ENCODE measurements at places on chromosomes 3 and 15.

- no peak for DNase-seq
Observed at GRCh38 chr15:64224511-64224910, 61.7 kb upstream of the PPIB start.

DNA sequence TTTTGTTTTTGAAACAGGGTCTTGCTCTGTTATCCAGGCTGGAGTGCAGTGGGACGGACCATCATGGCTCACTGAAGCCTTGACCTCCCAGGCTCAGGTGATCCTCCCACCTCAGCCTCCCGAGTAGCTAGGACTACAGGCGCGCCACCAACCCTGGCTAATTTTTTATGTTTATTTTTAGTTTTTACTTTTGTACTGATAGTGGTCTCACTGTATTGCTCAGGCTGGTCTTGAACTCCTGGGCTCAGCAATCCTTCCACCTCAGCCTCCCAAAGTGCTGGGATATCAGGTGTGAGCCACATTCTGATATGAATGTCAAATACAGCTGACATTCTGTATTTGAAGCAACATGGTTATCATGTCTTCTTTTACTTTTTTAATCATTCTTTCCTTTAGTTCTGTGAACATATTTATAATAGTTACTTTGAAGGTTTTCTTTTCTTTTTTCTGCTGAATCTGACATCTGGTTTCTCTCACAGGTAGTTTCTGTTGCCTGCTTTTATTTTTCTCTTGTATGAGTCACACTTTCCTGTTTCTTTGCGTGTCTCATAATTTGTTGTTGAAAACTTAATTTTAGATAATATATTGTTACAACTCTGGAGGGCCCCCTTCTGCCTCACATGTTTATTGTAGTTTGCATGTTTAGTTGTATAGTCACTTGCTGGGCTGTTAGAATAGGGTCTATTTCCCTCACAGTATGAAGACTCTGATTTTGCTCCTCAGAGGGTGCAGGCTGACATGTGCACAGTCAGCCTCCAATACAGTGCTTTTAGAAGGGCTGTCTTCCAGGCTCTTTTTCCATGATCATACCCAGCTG lies 8.4 kb upstream of the CNTN4 start:
- no peak for DNase-seq

DNA sequence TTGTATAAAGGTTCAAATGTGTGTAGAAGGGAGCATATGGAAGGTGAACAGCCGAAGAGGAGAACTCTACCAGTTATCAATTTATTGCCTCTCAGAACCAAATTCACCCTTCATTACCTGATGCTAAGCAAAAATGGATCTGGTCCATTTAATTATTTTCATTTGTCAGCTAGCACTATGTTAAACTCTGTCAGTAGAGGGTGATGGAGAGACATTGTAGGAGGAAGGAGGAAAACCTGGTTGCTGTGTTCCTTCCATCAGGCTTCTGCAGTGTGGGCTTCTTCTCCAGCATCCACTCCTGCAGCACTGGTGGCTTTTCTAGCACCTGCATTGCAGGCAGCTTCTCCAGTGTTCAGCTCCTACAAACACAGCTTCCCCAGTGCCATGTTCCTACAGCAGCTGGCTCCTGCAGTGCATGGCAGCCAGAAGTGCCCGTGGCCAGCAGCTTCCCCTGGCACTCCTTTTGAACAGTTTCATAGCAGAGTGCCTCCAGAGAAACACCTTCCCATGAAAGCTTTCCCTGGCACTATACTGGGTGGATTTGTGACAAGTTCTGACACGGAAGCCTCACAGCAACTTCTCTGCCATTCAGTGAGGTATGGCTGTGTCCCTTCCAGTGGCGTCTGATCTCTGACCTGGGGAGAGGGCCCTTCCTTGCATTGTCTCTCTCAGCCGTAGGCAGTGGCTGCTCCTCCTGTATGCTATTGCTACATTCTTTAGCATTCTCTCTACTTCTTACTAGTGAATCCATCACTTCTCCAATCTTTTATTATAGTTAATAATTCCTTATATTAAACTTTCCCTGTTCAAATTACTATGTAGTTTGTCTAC lies 14.6 kb upstream of the IL17RD start:
- no peak for DNase-seq

- DNase-seq: peak; percentile 55
Observed at GRCh38 chr15:46304321-46304720, 669.5 kb downstream of the SQOR start.

- no peak for DNase-seq
Observed at GRCh38 chr15:81511138-81511537, 137.1 kb upstream of the TMC3 start.

DNA sequence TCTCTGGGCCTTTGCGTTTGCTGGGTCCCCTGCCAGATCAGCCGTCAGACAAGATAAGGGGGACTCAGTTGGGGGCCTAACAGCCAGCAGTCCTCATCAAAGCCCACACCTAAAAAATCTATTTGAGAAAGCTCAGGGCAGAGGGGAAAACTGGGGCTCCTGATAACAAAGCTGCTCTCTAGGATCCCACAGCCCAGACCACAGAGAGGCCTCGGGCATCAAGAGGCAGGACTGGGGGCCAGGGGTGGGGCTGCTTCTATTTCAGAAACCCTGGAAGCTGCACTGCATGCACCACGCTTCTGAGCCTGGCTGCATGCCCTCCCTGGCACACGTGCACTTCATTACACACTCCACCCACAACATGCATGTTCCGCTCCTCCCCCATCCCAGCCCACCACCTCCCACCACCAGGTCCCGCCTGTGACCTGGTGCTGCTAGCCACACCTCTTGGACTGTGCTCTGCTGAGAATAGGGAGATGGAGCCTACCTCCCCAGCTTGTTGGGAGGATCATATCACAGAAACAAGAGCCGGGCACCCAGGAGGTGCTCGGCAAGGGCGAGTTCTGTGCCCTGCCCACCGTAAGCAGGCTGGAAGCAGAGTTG lies 26.6 kb downstream of the FBLN2 start:
- DNase-seq: no peak

- no peak for DNase-seq
Observed at GRCh38 chr3:157142315-157142714, 17.6 kb downstream of the CCNL1 start.

- DNase-seq: peak; percentile 55
Observed at GRCh38 chr3:51799879-51800749, 21.1 kb upstream of the IQCF6 start.

DNA sequence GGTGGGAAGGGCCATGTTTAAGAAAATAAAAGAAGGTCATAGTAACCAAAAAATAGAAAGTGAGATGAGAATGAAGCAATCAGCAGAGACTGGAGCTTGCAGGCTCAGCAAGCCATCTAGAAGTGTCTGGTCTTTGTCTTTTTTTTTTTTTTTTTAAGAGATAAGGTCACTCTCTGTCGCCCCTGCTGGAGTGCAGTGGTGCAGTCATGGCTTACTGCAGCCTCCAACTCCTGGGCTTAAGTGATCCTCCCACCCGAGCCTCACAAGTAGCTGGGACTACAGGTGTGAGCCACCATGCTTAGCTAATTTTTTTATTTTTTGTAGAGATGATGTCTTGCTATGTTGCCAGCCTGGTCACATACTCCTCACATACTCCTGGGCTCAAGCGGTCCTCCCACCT lies 36.2 kb downstream of the GXYLT2 start:
- DNase-seq: no peak

GRCh38 chr3:2516762-2517441 lies 418.2 kb downstream of the CNTN4 start:
- DNase-seq: no peak

- DNase-seq: no peak
Observed at GRCh38 chr3:87436781-87437543, 160.6 kb upstream of the POU1F1 start.

GRCh38 chr3:107271787-107272387 lies 105.4 kb upstream of the CCDC54 start:
- DNase-seq: no peak

GRCh38 chr15:69718916-69719315 lies 266.3 kb downstream of the RPLP1 start:
- no peak for DNase-seq

GRCh38 chr3:164235289-164236028 lies 842.8 kb downstream of the SI start:
- DNase-seq: no peak

- DNase-seq: no peak
Observed at GRCh38 chr3:58570851-58571250, 6.3 kb downstream of the FAM107A start.

DNA sequence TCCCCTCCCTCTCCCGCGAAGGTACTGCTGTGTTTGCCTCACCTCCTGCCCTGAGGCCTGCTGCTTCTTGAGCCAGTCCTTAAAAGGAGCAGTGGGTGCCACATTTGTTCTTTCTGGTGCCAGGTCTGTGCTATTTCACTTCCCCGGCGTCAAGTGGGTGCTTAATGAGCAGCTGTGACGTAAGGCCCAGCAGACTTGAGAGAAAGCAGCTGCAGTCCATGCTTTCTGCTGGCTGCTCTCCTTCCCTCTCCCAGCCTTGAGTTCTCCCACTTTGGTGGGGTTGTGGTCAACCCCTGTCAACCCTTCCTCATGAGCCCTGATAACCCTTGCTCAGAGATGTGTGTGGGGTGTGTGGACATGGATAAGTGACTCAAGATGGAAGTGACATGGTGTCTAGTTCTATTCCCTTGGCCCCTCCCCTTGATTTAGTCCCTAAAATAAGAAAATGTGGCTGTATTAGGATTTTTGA lies 6.9 kb downstream of the INAFM2 start:
- DNase-seq: no peak

DNA sequence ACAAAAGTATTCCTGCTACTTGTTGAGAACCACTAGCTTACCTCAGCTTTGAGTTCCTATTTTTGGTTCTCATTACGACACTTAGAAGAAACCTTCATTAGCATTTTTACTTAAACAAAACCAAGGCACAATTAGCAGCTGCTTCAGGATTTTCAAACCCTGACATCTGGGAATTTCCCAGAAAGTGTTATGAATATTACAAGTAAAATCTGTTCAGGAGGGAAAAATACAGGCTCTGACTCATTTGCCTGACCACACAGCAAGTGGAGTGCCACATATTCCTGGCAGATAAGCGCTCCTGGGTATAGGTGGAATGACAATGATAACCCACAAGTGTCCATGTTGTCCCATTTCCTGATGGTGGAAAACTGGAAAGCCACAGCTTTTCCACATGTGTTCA lies 10.3 kb upstream of the RFTN1 start:
- no peak for DNase-seq

- no peak for DNase-seq
Observed at GRCh38 chr15:34820110-34820509, 24.8 kb upstream of the ACTC1 start.

GRCh38 chr3:160378331-160379109 lies 20.5 kb downstream of the IFT80 start:
- DNase-seq: no peak

GRCh38 chr3:184718431-184718830 lies 6.6 kb upstream of the MAGEF1 start:
- DNase-seq: no peak

- DNase-seq: no peak
Observed at GRCh38 chr3:156479604-156480003, 75.3 kb downstream of the SSR3 start.

GRCh38 chr3:127720161-127720823 lies 47.5 kb downstream of the ABTB1 start:
- no peak for DNase-seq

- DNase-seq: no peak
Observed at GRCh38 chr3:62207197-62207596, 166.2 kb downstream of the FEZF2 start.

DNA sequence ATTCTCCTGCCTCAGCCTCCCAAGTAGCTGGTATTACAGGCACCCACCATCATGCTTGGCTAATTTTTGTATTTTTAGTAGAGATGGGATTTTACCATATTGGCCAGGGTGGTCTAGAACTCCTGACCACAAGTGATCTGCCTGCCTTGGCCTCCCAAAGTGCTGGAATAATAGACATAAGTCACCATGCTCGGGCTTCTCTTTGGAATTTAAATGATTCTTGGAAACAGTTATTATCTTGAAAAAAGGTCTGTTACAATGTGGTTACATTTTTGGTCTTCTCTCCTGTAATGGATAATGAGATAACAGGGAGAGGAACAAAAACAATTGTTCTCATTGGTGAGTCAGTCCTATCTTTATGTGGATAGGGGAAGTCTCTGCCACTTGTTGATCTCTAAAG lies 59.8 kb upstream of the AADACL2 start:
- DNase-seq: no peak

GRCh38 chr3:15271785-15272381 lies 60.5 kb downstream of the SH3BP5 start:
- no peak for DNase-seq

- DNase-seq: no peak
Observed at GRCh38 chr15:74027688-74028087, 33.2 kb downstream of the PML start.

GRCh38 chr3:142609136-142609535 lies 12.9 kb downstream of the PLS1 start:
- no peak for DNase-seq

GRCh38 chr3:171743327-171744157 lies 66.7 kb downstream of the PLD1 start:
- no peak for DNase-seq

DNA sequence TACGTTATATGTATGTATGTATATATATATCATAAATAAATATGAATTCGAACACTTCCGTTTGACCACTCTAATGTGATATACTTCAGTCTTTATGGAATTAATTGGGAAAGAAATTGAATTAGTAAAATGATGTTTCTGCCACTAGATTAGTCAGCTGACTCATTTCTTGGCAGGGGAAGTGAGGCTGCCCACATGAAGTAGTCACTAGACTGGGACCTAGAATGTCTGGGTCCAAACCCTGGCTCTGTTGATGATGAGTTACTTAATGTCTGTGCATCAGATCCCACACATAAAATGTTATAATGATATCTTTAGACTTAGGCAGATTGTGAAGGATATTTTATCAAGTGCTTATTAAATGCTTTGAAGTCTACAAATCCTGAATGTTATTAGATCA lies 27.4 kb upstream of the ARL14 start:
- no peak for DNase-seq

GRCh38 chr3:49454898-49455681 lies 15.0 kb upstream of the DAG1 start:
- DNase-seq: no peak

GRCh38 chr3:74808506-74809275 lies 194.2 kb upstream of the CNTN3 start:
- no peak for DNase-seq

- DNase-seq: no peak
Observed at GRCh38 chr3:10238345-10239183, 9.7 kb upstream of the TATDN2 start.

- no peak for DNase-seq
Observed at GRCh38 chr3:19293295-19293694, 145.0 kb downstream of the KCNH8 start.

DNA sequence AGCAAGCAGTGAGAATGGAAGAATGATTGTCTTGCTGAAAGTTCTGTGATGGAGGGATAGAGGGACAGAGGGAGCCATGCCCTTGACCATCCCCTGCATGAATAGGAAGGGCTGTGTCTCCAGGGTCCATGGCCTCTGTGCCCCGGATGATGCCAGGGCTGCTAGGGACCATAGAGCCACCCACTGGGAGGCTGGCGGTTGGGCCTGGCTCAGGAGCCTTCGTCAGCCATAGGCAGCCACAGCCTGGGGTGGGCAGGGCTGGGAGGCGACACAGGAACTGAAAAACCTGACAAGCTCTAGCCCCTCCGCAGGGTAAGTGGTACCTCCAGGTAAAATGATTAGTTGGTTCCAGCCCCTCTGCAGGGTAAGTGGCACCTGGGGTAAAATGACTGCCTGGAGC lies 19.1 kb upstream of the LAMP3 start:
- no peak for DNase-seq
